Left renal pelvis (tissue), 4 donors: ENCODE measurements at places on chromosomes 1 and 21.

- DNase-seq: peak; percentile 24
These were observed 453.3 kb downstream of the NUF2 start for GRCh38 chr1:163774978-163775620.

DNA sequence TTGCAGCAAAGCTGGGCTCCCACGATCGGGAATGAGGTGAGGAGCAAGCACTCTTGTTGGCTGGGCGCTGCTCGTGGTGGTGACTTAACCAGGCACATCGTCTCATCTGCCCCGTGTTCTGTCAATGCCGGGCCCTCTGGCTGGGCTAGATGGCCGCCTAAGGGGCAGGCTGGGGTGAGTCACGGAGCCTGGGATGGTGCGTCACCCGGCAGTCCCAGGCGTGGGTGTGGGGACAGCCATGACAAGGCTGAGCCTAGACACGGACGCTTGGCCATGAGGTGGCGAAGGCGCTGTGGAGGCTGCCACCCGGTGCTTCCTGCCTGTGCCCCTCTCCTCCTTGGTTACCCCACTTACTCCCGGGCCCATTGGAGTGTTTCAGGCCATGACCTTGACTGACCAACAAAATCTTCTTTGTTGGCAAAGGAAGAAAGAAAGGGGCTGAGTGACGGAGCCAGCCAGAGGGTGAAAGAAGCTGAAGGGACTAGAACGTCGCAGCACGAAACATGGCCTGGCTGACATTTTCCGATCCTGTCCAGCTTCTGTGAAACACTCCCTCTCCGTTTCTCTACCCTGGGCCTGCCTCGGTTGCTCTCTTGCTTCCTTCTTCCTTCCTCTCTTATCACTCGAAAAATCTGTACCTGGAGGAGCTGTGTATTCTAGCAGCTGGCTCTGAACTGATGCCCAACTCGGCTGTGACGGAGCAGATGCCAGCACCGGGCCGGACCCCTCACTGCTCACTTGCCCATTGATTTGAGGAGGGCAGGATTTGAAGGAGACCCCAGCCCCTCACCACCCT lies 596 bp downstream of the CD247 start:
- DNase-seq: no peak

- no peak for DNase-seq
These were observed 480.6 kb downstream of the CAMTA1 start for GRCh38 chr1:7265771-7266371.

DNA sequence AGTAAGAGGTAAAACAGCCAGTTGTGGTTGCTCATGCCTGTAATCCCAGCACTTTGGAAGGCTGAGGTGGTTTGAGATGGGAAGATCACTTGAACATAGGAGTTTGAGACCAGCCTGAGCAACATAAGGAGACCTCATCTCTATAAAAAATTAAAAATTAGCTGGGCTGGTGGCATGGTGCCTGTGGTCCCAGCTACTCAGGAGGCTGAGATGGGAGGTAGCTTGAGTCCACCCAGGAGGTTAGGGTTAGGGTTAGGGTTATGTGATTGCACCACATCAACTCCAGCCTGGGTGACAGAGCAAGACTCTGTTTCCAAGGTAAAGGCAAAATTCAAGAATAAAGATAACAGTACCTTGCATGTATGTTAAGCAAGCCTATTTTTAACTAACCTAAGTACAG lies 3.5 kb downstream of the SAMSN1 start:
- DNase-seq: no peak

DNA sequence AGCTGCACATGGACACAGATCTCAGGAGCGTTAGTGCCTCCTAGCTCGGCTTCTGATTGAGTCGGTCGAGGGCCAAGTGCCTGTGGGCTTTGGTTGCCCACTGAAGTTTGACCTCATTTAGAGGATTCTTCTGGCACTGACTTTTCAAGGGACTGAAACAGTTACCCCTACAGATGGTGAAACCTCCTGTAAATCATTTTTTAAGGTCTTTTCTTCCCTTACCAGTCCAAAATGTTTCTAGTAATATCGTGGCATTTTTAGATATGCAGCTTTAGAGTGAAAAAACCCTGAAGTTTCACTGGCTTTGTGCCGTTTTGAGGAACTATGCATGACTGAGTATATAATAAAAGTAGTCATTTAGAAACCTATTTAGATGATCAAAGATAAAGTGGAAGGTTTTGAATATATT lies 34.7 kb upstream of the L1TD1 start:
- no peak for DNase-seq

- DNase-seq: no peak
These were observed 3.2 kb downstream of the LYPLA2 start for GRCh38 chr1:23793861-23794731.

- DNase-seq: no peak
These were observed 13.2 kb downstream of the QSOX1 start for GRCh38 chr1:180167721-180168467.

- DNase-seq: no peak
These were observed 14.1 kb downstream of the HIPK1 start for GRCh38 chr1:113943028-113943811.

DNA sequence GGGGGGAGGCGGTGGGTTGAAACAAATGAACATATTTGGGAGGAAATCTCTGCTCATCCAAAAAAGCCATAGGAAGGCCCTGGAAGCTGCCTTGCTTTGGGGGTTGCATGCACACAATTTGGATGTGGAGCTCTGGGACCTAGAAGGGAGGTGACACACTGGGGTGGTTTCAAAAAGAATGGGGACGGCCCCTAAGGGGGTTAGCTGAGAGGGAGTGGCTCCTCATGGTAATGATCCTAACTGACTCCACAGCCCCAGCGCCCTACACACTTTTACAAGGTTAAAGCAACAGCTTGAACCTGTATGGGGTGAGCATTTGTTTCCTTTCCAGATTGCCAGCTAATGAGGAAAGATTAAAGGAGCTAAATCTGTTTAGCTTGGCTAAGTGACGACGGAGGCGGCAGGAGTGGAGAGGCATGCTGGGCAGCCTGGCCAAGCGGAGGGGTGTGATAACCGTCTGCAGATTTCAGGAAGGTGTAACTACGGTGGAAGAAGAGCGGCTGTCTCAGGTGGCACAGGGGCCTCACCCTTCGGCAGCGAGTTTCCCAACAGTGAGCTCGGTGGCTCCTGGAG lies 107.3 kb downstream of the RNF220 start:
- no peak for DNase-seq

DNA sequence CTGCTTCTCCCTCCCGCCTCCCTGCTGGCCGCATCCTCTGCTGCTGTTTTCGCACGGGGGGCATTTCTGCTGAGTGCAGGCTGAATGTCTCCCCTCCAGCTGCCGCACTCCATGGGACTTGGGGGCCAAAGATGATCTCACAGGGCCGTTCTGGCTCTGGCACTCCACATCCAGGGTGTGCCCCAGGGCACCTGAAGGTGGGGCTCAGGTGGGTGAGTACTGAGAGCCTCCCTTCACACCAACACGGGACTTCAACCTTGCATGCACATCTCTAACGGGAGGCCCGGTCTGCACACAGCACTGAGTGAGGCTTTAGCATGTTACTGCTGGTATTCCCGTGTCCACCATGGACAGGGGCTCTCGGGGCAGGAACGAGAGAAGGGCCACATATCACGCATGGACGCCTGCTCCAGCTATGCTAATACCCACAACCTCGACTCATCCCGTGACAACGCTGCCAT lies 88.9 kb downstream of the DMRTB1 start:
- DNase-seq: no peak

DNA sequence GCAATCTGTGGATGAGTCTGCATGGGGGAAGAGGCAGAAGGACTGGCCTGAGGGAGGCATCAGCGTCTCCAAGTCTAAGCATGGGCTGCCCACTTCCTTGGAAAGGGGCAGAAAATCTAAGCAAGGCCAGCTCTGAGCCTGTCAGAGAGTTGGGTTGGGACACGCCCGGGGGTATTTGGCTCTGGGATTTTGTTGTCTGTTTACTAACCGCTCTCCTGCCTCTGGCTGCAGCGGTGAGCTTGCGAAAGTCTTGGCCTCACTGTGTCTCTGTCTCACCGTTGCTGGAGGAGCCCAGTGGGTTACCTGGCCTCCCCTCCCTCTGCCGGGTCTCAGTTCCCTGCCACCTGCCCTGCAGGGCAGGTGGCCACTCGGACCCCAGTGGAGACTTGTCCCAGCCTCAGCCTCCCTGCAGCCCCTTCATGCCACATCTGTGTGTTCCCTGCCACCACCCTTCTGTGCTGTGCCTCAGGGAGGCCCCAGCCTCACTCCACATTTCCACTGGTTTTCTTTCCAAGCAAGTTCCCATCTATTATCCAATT lies 33.7 kb downstream of the EDN2 start:
- no peak for DNase-seq

DNA sequence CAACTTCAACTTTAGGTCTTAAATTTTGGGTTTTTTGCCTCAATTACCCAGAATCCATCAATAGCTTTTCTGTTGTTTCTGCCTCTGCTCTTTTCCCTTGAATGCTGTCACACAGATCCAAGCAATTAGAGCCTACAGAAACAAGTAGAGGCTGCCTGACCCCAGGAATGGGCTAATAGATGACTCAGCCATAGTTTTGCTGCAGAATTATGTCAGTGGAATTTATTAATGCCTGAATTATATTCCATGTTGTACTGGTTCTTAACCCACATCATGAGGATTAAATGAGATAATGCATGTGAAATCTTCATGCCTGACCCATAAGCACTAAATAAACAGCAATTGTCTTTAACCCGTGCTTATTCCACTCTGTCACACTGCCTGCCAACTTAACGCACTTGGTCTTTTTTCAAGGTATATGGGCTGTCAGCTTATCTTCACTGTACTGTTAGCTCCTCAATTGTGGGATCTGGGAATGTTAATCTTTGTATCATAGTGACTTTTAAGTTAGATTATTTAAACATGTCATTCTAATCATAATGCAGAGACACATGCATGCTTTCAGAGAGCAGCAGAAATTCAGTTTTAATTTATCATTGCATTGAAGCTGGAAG lies 213.3 kb downstream of the ROR1 start:
- no peak for DNase-seq

GRCh38 chr1:24913616-24914225 lies 16.4 kb downstream of the RUNX3 start:
- DNase-seq: no peak

GRCh38 chr1:109370712-109371340 lies 26.9 kb downstream of the SORT1 start:
- no peak for DNase-seq

GRCh38 chr21:42300045-42300583 lies 15.1 kb downstream of the TFF3 start:
- no peak for DNase-seq

DNA sequence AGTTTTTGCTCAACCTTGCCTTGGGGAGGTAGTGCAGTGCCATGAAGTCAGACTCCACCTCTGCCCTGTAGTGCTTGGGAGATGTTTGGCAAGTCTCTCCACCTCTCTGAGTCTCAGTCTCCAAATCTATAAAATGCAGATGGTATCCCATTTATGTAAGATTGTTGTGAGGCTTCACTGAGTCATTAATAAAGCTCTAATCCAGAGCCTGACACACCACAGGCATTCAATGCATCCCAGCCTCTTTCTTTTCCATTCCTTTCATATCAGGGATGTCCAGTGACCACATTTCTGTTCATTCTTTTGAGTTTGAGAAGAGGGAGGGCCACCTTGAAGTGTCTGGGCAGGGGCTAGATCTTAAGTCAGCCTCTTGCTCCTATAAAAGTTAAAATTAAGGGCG lies 37.6 kb upstream of the LMO4 start:
- no peak for DNase-seq

- DNase-seq: no peak
These were observed 69.0 kb downstream of the VWA5B1 start for GRCh38 chr1:20359451-20360330.

GRCh38 chr1:57131701-57132394 lies 166.0 kb upstream of the C8B start:
- no peak for DNase-seq
